Stomach (tissue), 19 donors: ENCODE measurements at places on chromosomes 7 and 10. TPM values are rescaled to one million over a fixed set of nuclear protein-coding genes. Genes with fewer than 3 reads are reported as not detected.
A peak's percentile ranks its signal among the peaks of the same experiment; 100 is the strongest.

DNA sequence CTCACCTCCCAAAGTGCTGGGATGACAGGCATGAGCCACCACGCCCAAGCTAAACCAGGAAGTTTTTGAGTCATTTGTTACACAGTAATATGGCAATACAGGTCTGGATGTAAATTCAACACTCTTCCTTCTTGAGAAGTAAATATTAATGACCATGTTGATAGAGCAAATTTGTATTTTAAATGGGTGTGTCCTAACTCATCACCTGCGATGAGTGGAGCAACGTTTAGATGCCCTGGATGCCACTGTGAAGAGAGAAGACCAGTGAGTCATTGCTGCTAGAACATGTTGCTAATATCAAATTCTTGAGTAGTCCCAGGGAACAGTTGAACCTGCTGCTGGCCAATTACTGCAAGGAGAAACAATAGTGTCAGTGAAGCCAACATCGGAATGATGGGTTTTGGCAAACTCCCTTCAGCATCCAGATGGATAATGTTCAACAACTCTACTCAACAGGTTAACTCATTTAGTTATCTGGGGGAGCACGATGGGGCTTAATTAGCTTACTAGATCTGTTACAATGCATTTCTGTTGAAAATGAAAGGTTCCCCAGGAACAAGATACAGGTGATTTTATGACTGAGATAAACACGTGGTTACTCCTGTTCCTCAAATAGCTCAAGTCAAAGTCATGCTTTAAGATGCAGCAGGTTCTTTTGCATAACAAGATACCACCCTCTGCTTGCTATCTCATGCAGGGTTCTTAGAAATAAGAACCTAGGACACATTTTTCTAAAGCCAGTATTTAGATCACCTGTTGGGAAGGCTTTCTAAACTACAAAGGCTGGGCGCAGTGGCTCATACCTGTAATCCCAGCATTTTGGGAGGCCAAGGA, 146.8 kb downstream of the CALN1 start:
- no peak overlapping the region for H3K27ac ChIP-seq
- H3K27me3 ChIP-seq = no peaks in the 10 kb centered on the region
- H3K4me3 ChIP-seq = no peak overlapping the region
- DNase-seq = no peak

DNA sequence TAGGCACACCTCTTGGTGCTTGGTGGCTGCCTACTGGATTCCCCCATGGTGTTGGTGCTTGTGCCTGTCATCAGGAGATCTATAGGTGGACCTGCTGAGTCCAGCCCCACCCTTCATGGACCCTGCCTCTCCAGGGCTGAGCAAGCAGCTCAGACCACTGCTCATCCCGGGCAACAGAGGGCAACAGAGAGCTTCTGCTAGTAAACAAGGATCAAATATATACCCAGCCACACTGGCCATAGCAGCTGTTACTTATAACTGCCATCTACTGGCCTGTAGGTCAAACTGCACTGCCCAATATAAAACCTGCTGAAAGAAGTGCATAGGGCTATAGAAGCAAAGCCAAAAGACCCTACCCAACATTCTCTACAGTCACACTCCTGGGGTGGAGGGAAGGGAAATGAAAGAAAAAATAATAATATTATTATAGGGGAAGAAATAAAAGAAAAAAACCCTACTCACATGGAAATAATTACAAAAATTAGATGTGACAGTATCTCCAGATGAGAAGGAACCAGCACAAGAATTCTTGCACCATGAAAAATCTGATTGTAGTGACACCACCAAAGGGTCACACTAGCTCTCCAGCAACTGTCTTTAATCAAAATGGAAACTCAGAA, 54.9 kb upstream of the ZNF800 start:
- H3K4me3 ChIP-seq = no peak overlapping the region
- H3K27ac ChIP-seq = no peak overlapping the region
- H3K4me1 ChIP-seq = no peaks in the 10 kb centered on the region
- no peak for DNase-seq
- H3K36me3 ChIP-seq = no peaks in the 10 kb centered on the region

- H3K4me1 ChIP-seq = no peaks in the 10 kb centered on the region
- no peak for DNase-seq
- H3K27me3 ChIP-seq = no peaks in the 10 kb centered on the region
- no peak overlapping the region for H3K27ac ChIP-seq
- no peak overlapping the region for H3K4me3 ChIP-seq
These were observed 20.3 kb upstream of the PRKCQ start for GRCh38 chr10:6600224-6600987.

EEF1AKMT2 gene
- total RNA-seq = 12.5 TPM

DNA sequence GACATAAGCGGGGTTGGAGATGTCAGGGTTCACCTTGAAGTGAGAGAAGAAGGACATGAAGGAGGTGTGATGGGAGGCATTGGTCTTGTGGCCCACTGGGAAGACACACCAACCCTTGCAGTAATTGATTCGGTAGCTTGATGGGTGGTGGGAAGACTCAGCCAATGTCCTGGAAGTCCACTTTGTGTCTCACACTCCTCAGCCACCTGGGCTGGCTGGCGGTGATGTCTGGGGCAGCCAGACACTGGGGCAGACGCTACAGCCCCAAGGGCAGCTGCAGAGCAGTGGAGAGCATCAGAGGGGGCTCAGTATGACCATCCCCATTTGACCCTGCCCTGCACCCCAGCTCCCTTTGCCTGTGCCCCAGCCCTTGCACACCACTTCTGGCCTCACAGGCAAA, 16.7 kb upstream of the DRGX start:
- DNase-seq = no peak
- no peak overlapping the region for H3K27ac ChIP-seq
- no peaks in the 10 kb centered on the region for H3K36me3 ChIP-seq

DNA sequence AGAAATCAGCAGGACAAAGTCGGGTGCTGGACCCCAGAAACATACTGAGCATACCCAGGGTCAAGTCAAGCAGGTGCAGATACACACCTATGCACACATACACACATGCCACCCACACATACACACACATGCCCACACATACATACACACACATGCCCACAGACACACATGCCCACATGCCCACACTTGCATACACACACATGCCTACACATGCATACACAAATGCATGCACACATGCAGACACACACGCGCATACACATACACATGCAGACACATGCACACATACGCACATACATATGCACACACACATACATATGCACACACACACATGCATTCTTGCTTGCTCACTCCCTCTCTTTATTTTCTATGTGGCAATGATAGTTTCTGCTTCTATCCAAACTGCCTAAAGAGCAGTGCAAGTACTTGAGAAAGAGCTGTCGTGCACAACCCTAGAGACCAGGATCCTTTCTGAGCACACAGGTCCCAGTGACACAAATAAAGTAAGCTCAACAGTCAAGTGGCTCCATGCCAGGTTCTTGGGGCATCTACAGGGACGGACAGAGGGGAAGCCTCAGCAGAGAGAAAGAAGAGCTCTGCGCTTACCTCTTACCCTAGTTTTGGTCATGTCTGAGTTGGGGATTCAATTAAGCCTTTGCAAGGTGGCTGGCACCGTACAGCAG, 83.7 kb downstream of the EBF3 start:
- no peak for DNase-seq
- no peaks in the 10 kb centered on the region for H3K36me3 ChIP-seq
- H3K27ac ChIP-seq = no peak overlapping the region
- no peaks in the 10 kb centered on the region for H3K4me1 ChIP-seq

CTNNA3 gene
- 9.8 TPM for total RNA-seq

NPY gene
- total RNA-seq = not detected

- H3K27me3 ChIP-seq = no peaks in the 10 kb centered on the region
- H3K27ac ChIP-seq = no peak overlapping the region
- DNase-seq = no peak
- no peaks in the 10 kb centered on the region for H3K4me1 ChIP-seq
- no peak overlapping the region for H3K4me3 ChIP-seq
These were observed 188.9 kb downstream of the AHR start for GRCh38 chr7:17487343-17487742.

GRCh38 chr10:111077479-111077784, 603 bp downstream of the ADRA2A start:
- H3K4me3 ChIP-seq = peak overlapping the region; percentile 71
- H3K27ac ChIP-seq = no peak overlapping the region
- DNase-seq = no peak
- H3K27me3 ChIP-seq = peaks cover 89% of the 10 kb centered on the region
- peaks cover 31% of the 10 kb centered on the region for H3K4me1 ChIP-seq

GRCh38 chr10:94614558-94614957, 69.0 kb downstream of the HELLS start:
- no peaks in the 10 kb centered on the region for H3K27me3 ChIP-seq
- no peaks in the 10 kb centered on the region for H3K36me3 ChIP-seq
- DNase-seq = no peak
- no peak overlapping the region for H3K4me3 ChIP-seq
- H3K27ac ChIP-seq = no peak overlapping the region

DNA sequence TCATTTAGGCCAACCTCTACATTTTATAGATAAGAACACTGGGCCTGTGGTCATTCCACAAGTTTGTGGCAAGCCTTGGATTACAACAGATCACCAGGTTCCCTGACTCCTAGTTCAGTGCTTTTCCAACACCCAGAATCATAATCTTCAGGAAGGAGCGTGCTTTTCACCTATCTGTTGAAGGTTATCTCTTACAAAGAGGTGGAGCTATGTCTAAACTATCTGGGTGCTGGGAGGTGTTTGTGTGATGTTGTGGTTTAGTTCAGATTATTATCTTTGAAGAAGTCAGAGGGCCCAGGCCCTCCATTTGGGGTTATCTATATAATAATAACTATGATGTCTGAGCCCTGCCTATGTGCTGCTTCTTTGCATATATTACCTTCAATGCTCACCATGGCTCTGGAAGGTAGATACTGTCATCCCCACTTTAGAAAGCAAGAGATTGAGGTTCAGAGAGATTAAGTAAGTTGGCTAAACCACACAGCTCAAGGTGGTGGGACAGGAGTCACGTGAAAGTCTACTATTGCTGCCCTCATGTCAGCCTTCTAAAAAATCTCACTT, 24.0 kb downstream of the IL2RA start:
- no peaks in the 10 kb centered on the region for H3K36me3 ChIP-seq
- H3K4me3 ChIP-seq = no peak overlapping the region
- H3K27me3 ChIP-seq = no peaks in the 10 kb centered on the region
- H3K27ac ChIP-seq = no peak overlapping the region

GRCh38 chr7:111531993-111532392, 30.3 kb downstream of the IMMP2L start:
- no peak overlapping the region for H3K27ac ChIP-seq
- H3K36me3 ChIP-seq = no peaks in the 10 kb centered on the region
- H3K27me3 ChIP-seq = no peaks in the 10 kb centered on the region

MALRD1 gene
- total RNA-seq = 0.58 TPM

DNA sequence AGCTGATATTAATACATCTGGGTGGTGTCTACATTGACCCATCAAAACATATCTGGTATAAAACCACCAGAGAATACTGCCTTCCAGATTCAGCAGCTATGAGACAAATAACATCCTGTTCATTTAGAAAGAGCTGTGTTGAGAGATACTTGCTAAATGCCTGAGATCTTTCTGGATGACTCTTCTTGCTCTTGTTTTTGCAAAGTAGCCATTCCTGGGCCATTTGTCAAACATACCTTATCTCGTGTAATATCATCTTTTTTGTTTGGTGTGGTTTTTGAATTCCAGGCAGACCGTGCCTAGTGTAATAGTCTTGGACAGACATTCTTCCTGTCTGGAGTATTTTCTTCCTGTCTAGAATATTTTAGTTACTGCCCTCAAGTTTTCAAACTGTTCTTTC, 74.7 kb upstream of the PRR15 start:
- no peaks in the 10 kb centered on the region for H3K36me3 ChIP-seq
- H3K4me1 ChIP-seq = peaks cover 32% of the 10 kb centered on the region
- no peak overlapping the region for H3K4me3 ChIP-seq
- H3K27ac ChIP-seq = peak overlapping the region; percentile 30
- DNase-seq = no peak
